Epithelial cell of alveolus of lung (primary cell): ENCODE measurements at places on chromosomes 3 and 15. TPM values are rescaled to one million over a fixed set of nuclear protein-coding genes. Genes with fewer than 3 reads are reported as not detected.

The THBS1 gene
- 241 and 420 TPM in 2 replicates for total RNA-seq

The FGD5 gene
- 0.24 and 1.7 TPM in 2 replicates for total RNA-seq

The P2RY14 gene
- total RNA-seq = not detected in 2 replicates

The TGM5 gene
- total RNA-seq = not detected in 2 replicates

The SLC38A3 gene
- 0.40 TPM in 1 of 2 replicates, not detected in the other for total RNA-seq

The SLC33A1 gene
- total RNA-seq = 27.2 and 28.1 TPM in 2 replicates

The RETNLB gene
- total RNA-seq = not detected in 2 replicates

The SST gene
- not detected in 2 replicates for total RNA-seq

The GOLGA6D gene
- total RNA-seq = not detected in 2 replicates

The MOBP gene
- total RNA-seq = not detected in 2 replicates

The CCDC9B gene
- 2.3 and 3.0 TPM in 2 replicates for total RNA-seq

The RFT1 gene
- 15.9 and 25.7 TPM in 2 replicates for total RNA-seq

The GPR176 gene
- total RNA-seq = 47.6 and 89.3 TPM in 2 replicates

The PATL2 gene
- not detected in 2 replicates for total RNA-seq

The CFAP20DC gene
- total RNA-seq = 0.64 and 2.8 TPM in 2 replicates

The FETUB gene
- total RNA-seq = not detected in 2 replicates

The MYLK gene
- total RNA-seq = 60.5 and 110 TPM in 2 replicates

The DLL4 gene
- total RNA-seq = 0.88 and 3.1 TPM in 2 replicates

The GOLGA6B gene
- not detected in 2 replicates for total RNA-seq
